Pancreas (tissue), 10 donors: ENCODE measurements at places on chromosomes 13 and 19.

DNA sequence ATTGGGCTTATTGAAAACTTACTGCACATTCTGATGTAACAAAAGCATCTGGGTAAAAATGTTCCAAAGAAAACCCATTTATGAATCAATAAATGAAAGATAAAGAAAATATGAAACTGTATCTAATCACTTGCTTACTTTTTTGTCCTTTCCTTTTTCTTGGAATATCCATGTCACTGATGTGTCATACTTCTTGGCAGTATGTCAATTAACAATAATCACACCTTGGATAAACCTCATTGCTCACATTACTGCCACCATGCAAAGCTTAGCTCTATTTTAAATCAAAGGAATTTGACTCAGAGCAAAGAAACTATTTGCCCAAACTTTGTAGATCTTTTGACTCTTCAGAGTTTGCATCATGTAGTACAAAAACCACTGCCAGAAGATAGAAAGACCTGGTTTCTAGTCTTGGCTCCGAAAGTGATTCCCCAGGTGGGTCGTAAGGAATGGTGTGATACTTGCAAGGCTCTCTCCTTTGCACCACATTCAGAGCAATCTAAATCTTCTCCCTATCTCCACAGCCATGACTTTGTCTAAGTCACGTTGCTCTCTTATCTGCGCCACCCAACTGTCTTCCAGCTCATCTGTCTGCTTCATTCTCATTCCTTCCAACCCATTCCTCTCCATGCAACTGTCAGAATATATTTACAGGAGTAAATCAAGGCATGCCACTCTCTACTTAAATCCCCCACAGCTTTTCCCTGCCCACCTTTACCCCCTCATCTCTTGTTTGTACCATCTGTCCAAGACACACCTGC, 311.9 kb downstream of the COG6 start:
- no peak for DNase-seq

- DNase-seq, result no peak
Measured at GRCh38 chr13:39417643-39418042, 185.3 kb downstream of the LHFPL6 start.

GRCh38 chr13:33846303-33847062, 28.5 kb downstream of the RFC3 start:
- DNase-seq, result no peak

DNA sequence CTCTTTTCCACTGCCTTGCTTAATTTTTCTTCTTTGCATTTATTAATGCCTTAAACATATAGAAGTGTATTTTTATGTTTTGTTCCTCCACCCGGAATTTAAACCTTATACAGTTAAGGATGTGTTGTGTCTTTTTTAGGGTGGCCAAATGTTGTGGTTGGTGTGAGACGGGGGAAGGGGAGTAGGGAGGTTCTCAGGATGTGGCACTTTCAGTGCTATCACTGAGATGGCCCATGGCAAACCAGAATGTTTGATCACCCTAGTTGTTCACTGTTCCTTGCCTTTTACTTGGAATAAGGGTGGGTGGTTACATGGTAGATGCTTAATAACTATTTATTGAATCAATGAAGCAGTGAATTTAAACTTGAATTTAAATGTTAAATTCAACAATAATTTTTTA, 216.0 kb upstream of the SLITRK1 start:
- DNase-seq, result no peak

DNA sequence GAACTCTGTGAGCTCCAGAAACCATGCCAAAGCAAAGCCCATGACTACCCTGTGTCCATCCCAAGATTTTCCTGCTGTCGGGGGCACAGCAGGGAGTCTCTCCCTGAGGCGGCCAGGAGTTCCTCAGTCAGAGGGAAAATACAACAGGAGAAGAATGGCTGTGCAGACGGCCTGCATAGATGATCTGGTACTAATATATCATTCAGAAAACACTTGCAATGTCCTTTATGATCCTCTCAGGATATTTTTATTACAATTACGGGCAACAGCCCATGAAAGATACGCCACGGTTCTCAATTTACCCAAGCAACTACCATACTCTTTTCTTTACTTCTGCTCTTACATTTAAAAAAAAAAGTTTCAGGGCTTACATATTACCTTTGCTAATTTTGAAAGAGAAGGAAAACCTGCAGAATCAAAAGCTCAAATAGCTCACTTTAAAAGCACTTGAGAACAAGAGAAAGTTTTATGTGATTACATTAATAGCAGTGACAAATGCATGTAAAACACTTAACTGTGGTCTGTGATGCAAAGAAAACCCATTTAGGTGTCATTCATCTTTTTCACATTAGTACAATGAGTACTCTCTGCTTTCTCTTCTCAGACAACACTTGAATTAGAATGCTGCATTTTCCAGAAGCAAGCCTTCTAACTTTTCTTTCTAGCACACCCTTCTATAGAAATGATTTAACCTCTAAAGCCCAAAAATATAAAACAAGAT, 460.8 kb downstream of the KLF5 start:
- DNase-seq, result no peak

DNA sequence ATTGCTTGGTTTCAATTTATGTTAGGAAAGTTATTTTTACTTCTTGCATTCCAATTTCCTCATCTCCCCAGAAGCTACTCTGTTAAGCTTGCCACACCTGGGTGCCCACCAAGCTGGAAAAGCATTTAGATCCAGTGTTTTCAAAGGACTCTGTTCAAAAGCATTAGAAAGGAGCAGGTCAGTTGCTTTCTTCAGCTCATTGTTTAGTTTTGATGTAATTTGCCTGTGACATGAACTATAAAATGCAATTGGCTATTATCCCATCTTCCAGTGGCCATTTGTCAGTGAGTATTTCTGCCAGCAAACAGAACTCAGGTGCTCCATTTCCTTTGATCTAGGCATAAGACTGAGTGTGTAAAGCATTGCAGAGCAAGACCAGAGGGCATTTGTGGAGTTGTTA, 46.7 kb upstream of the RNF113B start:
- no peak for DNase-seq

DNA sequence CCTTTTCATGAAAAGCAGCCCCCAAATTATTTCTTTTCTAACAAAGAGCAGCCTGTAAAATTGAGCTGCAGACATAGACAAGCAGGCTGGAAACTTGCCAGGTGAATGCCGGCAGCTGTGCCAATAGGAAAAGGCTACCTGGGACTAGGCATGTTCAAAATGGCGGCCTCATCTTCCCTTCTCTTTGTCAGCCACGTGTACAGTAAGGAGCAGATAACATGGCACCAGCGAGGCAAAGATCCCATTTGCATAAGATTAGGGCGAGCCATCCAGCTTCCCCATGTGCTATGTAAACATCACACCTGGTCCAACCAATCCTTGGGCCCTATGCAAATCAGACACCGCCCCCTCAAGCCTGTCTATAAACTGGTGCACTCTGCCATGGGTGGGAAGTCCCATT, 31.2 kb upstream of the CACNA1A start:
- no peak for DNase-seq

DNA sequence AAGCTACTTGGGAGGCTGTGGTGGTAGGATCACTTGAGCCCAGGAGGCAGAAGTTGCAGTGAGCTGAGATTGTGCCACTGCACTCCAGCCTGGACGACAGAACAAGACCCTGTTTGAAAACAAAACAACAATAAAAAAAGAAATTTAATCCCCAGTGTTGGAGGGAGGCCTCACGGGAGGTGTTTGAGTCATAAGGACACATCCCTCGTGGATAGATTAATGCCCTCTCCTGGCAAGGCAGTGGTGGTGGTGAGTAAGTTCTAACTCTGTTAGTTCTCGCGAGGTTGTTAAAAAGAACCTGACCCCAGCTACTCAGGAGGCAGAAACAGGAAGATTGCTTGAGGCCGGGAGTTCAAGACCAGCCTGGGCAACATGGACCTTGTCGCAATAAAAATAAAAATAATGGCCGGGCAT, 27.6 kb upstream of the SIN3B start:
- DNase-seq, result no peak

GRCh38 chr13:71712988-71713653, 153.9 kb downstream of the DACH1 start:
- no peak for DNase-seq

DNA sequence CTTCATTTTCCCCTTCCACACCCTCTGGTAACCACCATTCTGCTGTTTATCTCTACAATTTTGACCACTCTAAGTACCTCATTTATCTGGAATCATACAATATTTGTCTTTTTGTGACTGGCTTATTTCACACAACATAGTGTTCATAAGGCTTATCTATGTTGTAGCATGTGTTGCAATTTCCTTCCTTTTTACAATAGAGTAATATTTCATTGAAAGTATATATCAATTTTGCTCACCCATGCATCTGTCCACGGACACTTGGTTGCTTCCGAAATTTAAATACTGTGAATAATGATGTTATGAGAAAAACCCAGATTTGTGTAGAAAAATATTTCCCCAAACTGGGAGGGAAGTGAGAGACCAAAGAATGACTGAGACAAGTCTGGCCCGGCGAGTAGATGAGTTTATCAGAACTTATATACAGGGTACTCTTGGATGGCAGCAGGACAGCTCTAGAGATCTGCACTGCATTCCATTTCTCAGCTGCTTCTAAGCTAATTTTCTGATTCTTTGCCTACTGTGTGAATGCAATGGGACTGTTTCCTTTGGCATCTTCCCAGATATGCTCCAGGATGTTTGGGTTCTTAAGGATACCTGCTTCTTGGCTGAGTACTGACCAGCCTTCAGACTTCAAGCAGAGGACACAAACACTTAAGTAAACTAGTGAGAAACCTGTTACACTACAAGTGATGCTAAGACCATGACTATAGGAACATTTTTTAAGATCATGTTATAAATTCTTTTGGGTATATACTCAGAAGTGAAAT, 834.0 kb upstream of the PCDH9 start:
- no peak for DNase-seq

DNA sequence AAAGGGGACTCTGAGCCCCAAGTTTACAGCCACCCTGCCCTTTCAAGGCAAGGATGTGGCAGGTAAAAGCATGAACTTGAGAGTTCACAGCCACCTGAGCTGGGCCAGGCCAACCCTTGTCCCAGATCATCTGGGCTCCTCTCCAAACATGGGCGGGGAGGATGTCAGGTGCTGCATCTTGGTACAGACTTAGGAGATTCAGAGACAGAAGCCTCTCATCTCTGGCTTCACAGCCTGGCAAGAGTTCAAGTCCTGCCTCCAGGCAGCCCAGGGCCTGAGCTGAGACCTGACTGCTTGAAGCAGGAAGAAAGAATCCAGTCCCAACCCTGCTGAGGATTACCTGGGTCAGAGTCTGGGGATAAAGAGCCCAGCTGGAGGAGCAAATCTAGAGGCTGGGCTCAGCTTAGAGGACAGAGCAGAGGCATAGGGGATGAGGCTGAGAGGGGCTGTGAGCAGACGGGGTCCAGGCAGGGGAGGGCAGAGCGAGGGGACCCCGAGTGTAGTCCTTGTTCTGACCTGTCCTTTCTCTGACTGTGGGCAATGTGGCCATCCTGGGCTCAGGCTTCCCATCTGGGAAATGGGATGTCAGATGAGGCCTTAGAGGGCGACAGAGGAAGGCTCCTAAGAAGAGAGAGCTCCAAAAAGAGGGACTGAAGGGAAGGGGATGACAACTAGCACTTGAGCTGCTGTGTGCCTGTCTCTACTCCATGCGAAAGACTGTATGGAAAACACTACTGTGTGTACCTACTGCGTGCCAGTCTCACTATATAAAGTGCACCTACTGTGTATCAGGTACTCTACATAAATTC, 6.6 kb upstream of the OR10H5 start:
- no peak for DNase-seq

GRCh38 chr19:32104850-32105235, 240.6 kb upstream of the ZNF507 start:
- no peak for DNase-seq

DNA sequence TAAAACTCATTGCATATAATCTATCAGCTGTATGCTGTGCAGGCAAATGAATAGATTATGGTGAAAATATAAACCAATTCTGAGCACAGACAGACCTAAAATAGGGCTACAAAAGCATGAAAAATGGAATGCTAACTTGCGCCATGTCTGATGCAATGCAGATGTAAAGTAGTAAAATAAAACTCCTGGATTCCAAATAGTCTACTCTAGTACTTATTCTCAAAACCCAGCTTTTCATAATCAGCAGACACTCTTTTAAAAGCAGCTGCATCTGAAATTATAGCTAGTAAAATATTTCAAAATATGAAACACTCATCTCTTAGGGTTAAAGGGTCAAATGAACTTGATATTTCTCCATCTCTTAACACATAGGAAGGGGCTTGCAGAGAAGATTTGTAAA, 4.7 kb upstream of the POMP start:
- DNase-seq, result no peak

- no peak for DNase-seq
Measured at GRCh38 chr13:33262062-33262487, 23.5 kb downstream of the STARD13 start.

DNA sequence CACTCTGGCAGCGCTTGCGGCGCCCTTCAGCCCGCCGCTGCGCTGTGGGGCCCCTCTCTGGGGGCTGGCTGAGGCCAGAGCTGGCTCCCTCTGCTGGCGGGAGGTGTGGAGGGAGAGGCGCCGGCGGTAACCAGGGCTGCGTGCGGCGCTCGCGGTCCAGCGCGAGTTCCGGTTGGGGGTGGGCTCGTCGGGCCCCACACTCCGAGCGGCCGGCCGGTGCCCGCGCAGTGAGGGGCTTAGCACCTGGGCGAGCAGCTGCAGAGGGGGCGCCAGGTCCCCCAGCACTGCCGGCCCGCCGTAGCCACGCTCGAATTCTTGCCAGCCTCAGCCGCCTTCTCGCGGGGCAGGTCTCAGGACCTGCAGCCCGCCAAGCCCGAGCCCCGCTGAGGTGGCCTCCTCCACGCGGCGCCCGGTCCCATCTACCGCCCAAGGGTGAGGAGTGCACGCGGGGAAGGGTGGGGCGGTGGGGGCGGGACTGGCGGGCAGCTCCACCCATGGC, 879.0 kb upstream of the SLITRK5 start:
- no peak for DNase-seq

GRCh38 chr19:40954573-40954972, 36.5 kb upstream of the CYP2B6 start:
- DNase-seq, result no peak

- no peak for DNase-seq
Measured at GRCh38 chr19:8639821-8640401, 9.5 kb downstream of the NFILZ start.

- DNase-seq, result no peak
Measured at GRCh38 chr19:12478234-12478941, 6.2 kb downstream of the ZNF709 start.

DNA sequence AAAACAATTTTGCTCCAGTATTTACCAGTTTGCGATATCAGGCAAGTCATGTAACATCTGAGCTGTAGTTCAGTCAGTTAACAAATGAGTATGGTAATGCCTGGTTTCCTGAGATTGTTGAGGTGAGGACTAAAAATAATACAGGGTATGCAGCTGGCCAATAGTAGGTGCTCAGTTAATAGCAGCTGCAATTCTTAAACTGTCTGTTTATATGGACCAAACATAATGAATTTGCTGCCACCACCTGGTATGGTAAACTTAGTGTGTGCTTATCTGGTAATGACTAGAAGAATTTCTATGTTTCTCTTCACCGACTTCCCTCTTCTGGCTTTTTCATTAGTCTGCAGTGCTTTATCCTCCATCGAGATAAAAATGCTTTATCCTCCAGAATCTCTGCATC, 9.1 kb downstream of the ZMYM2 start:
- DNase-seq, result no peak

DNA sequence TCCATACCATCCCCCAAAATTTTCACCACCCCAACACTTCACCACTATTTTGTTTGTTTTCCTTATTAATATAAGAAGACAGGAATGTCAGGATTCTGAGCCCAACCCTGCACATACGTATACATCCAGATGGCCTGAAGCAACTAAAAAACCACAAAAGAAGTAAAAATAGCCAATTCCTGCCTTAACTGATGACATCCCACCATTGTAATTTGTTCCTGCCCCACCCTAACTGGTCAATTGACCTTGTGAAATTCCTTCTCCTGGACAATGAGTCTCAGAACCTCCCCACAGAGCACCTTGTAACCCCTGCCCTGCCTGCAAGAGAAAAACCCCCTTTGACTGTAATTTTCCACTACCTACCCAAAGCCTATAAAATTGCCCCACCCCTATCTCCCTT, 132.5 kb downstream of the ZNF675 start:
- no peak for DNase-seq
